ENCODE measurements at places on chromosomes 3 and 15. TPM values are rescaled to one million over a fixed set of nuclear protein-coding genes. Genes with fewer than 3 reads are reported as not detected.

DNA sequence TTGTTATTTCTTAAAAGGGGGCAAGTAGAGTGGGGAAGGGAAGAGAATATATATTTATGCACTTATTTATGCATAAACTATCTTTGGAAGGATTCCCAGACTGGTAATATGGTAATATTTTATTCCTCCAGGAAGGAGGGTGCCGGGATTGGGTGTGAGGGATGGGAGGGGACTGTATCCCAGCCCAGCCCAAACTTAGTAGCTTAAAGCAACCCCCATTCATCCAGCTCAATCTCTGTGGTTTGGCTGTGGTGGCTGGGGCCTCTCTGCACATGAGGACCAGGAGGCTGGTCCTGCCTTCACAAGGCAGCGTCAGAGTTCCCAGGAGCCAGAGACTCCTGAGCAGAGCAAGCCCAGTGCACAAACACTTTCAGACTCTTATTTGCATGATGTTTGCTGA is 48.4 kb downstream of the CCNL1 start:
- DNase-seq, result no peak

GRCh38 chr3:8206971-8207617 is 294.5 kb upstream of the LMCD1 start:
- DNase-seq, result no peak

Gene SUCNR1
- not detected for total RNA-seq

GRCh38 chr3:177802151-177802900 is 605.0 kb upstream of the TBL1XR1 start:
- peak; percentile 24 for DNase-seq

DNA sequence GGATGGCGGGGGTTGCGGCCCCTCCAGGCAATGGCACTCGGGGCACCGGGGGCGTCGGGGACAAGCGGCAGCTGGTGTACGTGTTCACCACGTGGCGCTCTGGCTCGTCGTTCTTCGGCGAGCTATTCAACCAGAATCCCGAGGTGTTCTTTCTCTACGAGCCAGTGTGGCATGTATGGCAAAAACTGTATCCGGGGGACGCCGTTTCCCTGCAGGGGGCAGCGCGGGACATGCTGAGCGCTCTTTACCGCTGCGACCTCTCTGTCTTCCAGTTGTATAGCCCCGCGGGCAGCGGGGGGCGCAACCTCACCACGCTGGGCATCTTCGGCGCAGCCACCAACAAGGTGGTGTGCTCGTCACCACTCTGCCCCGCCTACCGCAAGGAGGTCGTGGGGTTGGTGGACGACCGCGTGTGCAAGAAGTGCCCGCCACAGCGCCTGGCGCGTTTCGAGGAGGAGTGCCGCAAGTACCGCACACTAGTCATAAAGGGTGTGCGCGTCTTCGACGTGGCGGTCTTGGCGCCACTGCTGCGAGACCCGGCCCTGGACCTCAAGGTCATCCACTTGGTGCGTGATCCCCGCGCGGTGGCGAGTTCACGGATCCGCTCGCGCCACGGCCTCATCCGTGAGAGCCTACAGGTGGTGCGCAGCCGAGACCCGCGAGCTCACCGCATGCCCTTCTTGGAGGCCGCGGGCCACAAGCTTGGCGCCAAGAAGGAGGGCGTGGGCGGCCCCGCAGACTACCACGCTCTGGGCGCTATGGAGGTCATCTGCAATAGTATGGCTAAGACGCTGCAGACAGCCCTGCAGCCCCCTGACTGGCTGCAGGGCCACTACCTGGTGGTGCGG is 1.9 kb downstream of the CHST2 start:
- DNase-seq, result no peak

DNA sequence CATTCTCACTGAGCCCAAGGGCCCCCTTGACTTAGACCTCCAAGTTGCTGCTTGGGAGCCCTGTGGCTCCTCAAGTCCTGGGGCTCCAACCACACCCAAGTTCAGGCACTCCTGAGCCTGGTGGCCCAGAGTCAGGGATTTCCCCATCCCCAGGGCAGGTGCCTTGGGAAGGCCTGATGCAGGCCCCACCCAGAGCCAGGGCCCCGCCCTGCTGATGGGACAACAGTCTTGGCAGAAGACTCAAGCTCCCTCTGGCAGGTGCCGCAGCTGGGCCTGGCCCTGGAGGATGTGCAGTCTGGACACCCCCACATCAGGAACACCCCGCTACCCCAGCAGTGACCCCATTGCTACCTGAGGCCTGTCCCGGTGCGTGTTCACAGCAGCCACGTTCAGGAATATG is 17.7 kb upstream of the SHISA5 start:
- no peak for DNase-seq

DNA sequence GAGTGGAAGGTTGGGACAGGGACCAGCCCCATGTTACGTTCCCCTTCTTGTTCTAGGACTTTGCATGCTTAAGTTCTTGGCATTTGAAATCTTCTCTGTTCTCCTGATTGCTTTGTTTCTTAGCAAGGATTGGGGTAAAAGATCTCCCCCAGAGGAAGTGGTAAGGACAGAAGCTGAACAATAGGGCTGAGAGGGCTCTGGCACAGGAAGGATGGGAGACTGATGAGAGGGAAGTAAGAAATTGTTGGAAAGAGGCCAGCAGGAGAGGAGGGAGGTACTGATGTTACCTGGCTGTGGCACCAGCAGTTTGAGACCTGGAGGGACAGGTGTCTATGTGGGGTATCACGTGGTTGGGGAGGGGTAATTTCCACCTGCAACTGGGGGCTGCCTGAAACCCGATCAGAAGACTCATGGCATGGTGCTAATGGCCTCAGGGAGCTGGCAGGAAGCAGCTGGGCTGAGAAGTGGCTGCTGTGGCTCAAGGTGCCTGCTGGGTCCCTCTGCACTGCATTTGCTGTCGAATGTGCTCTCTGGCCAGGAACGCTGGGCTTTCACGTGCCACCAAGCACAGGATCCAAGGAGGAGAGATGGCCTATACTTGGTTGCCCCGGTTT is 108.4 kb downstream of the LSM3 start:
- DNase-seq, result no peak

Gene EOMES
- total RNA-seq, result 0.30 TPM

GRCh38 chr3:106609666-106610301 is 741.0 kb upstream of the CBLB start:
- peak; percentile 87 for DNase-seq

- no peak for DNase-seq
These were observed 149.9 kb downstream of the LMLN start for GRCh38 chr3:198109883-198110282.

DNA sequence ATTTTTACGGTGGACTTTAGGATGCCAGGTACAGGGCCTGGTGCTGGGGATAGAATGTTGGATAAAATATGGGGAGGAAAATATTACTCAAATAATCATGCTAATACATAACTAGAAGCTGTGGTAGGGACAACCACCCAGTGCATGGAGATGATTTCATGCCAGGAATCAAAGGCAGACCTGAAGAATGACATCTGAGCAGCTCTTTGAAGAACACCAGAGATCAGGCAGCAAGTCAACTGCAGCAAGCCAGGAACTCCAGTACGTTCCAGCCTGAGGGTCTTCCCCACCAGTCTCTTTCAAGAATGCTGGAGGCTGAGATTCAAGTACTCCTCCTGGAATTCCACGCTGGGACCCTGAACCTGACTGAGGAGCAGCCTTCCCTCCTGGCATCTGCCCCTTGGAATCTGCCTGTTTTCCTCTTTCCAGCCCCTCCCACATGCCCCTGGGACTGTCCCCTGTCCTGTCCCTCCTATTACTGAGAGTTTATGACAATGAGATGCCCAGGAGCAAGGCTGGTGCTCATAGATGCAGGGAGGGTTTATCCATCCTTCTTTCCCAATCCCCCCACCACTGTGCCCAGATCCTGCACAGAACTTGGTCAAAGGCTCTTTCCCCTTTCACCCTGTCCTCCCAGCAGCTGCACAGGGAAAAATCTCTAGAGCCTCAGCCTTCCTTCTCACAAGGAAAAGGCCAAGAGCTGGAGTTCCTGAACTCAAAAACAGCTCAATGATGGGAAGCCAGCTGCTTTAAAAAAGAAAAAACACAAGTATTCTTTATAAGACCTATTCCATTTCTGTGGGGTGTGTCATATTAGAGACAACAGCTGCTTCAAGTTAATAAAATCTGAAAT is 68.0 kb downstream of the PDZRN3 start:
- no peak for DNase-seq

Gene CLEC3B
- total RNA-seq, result not detected

DNA sequence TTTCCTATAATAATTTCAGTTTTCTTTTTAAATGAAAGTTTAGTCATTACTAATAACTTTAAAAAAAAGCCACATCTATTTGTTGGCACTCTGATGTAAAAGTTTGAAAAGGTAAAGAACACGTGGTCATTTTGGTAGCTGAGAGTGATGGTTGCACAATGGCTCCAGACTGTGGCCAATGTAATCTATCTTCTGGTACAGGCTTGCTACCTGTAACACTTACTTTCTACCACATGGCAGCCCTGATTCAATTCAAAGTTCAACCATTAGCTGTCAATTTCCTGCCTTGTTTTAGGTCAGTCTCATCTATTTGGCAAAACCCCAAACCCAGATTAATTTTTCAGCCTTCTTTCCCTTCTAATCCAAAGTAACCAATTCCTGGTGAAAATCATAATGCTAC is 126.1 kb downstream of the TUSC7 start:
- no peak for DNase-seq

Gene LMAN1L
- not detected for total RNA-seq

Gene MYO9A
- total RNA-seq, result 8.0 TPM

DNA sequence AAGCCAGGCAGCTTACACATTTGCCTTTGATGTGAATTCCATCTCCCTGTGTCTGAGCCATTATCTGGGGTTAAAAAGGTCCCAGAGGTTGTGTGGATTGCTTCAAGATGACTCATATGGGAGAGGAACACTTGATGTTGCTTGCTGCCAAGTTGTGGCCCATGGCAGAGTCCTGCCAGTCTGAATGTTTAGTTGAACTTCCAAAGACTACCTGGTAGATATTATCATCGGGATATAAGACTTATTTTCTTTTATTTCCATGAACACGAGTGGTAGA is 85.6 kb downstream of the TJP1 start:
- DNase-seq, result peak; percentile 81

GRCh38 chr3:64900156-64900555 is 212.4 kb upstream of the ADAMTS9 start:
- DNase-seq, result no peak

- DNase-seq, result no peak
These were observed 403.6 kb downstream of the ERC2 start for GRCh38 chr3:56064684-56065083.

GRCh38 chr15:72342385-72342784 is 22.4 kb upstream of the CELF6 start:
- no peak for DNase-seq

Gene IL17RD
- 5.7 TPM for total RNA-seq

Gene GMPPB
- total RNA-seq, result 25.9 TPM

- no peak for DNase-seq
These were observed 15.8 kb downstream of the IGSF11 start for GRCh38 chr3:119018690-119019463.

GRCh38 chr3:158330870-158331269 is 221.0 kb downstream of the RSRC1 start:
- DNase-seq, result no peak

- DNase-seq, result no peak
These were observed 62.0 kb upstream of the LEKR1 start for GRCh38 chr3:156763931-156764720.

GRCh38 chr3:112606098-112606497 is 34.8 kb downstream of the CCDC80 start:
- DNase-seq, result no peak

DNA sequence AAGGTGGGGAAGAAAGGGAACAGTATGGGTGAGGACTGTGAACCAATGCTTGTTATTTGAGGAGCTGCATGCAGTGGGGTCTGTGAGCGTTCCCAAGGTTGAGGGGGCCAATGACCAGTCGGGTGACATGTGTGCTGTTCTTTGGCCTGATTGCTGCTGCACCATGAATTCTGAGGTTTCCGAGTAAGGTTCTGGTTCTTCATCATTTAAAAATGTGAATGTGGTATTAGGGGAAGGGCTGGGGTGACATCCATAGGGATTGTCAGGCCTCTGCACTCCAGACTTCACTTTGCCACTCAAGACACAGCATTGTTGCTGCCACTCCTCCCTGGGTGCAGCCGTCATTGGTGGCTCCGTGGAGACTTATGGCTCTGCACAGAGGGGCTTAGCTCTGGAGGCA is 32.5 kb downstream of the ABHD17C start:
- DNase-seq, result no peak

Gene IQCH
- 3.5 TPM for total RNA-seq

DNA sequence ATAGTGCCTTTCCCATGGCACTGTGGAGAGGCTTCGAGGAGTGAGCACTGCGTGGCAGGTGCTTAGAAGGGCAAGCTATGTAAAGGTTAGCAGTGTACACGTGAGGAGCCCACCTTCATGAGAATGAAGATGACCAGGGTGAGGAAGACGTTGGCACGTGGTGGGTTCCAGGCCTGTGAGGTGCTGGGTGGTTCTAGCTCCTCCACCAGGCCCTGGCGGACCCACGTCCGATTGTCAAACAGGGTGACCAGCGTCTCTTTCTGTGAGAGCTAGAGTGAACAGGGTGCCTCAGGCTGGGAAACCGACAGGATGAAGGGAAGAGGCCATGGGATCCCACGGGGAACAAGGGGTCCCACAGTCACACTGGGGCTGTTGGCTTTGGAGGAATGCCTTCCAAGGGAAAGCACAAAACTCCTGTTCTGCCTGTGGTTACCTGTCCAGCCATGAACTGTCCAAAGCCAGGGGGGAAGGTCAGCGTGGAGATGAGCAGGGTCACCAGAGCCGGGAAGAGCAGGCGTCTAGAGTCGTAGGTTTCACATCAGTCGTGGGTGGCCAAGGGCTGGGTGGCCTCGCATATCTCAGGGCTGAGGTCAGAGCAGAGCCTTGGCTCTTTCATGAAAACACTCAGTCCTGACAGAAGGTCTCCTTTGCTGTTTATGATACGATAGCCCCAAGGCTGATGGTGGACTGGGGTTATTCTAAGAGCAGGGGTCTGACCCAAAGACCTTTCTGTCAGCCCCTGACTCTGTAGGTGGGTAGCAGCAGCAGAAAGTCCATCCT is 6.0 kb downstream of the CLCN2 start:
- DNase-seq, result no peak

GRCh38 chr3:178195824-178196223 is 340.4 kb upstream of the KCNMB2 start:
- DNase-seq, result peak; percentile 41

Gene C3orf52
- 21.5 TPM for total RNA-seq

DNA sequence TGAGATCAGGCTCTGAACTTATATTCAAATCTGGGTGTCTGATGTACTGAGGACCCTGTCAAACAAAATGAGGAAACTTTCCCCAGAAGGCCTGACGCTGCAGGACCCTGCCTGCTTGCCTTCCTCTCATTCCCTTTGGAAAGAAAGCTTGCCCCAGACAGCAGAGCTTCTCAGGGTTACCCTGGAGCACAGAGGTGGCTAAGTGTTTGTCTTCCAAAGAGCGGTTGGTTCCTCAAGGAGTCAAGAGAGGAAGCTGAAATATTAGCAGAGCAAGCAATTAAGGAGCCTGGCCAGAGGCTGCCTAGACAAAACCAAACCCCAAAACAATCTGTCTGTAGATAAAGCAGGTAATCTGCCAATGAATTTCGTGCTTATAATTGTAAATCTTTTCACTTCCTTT is 175.3 kb downstream of the NR1D2 start:
- no peak for DNase-seq

Gene TERB2
- not detected for total RNA-seq

Gene SPTBN5
- total RNA-seq, result 3.9 TPM
